ENCODE measurements at places on chromosomes 11 and 22. TPM values are rescaled to one million over a fixed set of nuclear protein-coding genes. Genes with fewer than 3 reads are reported as not detected.

DNA sequence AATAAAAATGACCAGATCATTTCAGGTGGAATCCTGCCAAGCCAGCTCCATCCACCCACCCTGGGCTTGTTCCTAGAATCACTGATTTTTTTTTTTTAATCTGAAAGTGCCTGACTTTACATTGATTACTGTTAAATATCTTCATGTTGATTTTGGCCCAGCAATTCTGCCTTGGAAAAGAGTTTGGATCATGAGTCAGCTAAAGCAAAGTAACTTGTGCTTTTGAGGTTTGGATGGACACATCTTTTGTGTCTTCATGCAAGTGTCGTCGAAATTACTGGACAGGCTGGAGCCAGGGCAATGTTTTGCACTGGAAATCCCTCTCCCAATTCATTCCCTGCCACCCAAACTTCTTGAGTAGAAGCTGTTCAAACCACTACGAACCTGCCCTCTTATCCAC lies 164.0 kb upstream of the SYT13 start:
- no peaks in the 10 kb centered on the region for H3K27me3 ChIP-seq
- H3K4me3 ChIP-seq = no peak overlapping the region
- DNase-seq = no peak
- H3K4me1 ChIP-seq = no peaks in the 10 kb centered on the region
- H3K27ac ChIP-seq = no peak overlapping the region

The GDPD4 gene
- total RNA-seq = not detected

- no peaks in the 10 kb centered on the region for H3K27me3 ChIP-seq
- no peak overlapping the region for H3K27ac ChIP-seq
These were observed 78.9 kb downstream of the KCNC1 start for GRCh38 chr11:17813391-17814059.

DNA sequence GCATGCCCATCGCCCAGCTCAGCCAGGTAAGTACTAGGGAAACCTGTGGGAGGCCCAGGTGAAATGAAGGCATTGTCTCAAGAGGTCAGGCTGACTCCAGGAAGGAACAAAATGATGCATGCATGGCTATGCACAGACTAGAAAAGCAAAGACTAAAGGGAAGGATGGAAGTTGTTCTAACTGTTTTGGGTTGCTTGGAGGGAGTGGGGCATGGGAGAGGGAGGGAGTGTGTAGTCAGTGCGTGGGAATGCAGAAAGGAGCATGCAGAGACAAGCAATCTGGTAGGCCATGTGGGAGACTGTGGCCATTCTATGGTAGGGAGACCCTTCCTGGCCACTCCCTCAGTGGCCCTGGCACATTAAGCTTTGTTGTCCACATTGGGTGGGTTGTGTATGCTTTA lies 2.9 kb downstream of the MICAL3 start:
- H3K27me3 ChIP-seq = peaks cover 17% of the 10 kb centered on the region
- H3K4me3 ChIP-seq = no peak overlapping the region
- no peak for DNase-seq
- H3K36me3 ChIP-seq = no peaks in the 10 kb centered on the region
- H3K27ac ChIP-seq = no peak overlapping the region
- H3K4me1 ChIP-seq = peaks cover 15% of the 10 kb centered on the region

Data from CD4-positive, alpha-beta memory T cell (primary cell).